Suprapubic skin (tissue), 4 donors: ENCODE measurements at places on chromosomes 7 and 10. TPM values are rescaled to one million over a fixed set of nuclear protein-coding genes. Genes with fewer than 3 reads are reported as not detected.

NEUROG3 gene
- total RNA-seq: not detected

HTR7 gene
- 0.29 TPM for total RNA-seq

TMEM178B gene
- total RNA-seq: 1.6 TPM

TRPV5 gene
- total RNA-seq: not detected

PPP1R3A gene
- total RNA-seq: not detected

ANKRD61 gene
- total RNA-seq: not detected

AOC1 gene
- total RNA-seq: 1.9 TPM

BNIP3 gene
- 81.2 TPM for total RNA-seq

DNA sequence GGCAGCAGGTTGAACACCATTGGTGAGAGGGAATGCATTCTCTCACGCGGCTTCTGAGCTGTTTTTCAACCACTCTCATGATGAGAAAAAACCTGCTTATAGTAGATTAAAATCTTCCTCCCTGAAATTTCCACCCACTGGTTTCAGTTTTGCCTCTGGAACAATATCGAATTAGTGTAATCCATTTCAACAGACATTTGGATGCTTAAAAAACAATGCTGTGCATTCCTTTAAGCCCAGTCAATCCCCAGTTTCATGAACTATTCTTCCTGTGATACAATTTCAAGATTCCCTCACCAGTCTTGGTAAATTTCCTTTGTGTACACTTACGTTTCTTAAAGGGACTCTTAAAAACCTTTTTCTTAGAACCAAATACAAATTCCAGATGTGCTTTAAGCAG, 89.6 kb downstream of the ITIH5 start:
- no peak for DNase-seq
- H3K4me1 ChIP-seq: no peaks in the 10 kb centered on the region
- no peak overlapping the region for H3K4me3 ChIP-seq

DNA sequence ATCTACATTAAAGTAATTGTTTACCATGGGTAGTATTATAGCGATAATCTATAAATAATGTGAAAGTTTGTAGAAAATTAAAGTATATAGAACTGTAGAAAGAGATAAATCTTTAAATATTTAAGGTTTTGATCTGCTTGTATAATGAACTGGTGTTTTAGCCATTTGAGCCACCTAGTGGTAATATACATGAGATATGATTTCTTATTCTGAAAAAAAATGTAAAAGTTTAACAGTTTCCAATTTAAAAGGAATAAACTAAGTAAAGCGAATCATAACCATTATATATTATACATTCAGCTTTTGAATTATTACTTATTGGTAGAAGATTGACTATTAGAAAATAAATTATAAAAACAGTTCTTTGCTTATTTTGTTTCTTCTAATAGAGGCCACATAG, 91.2 kb downstream of the OTUD1 start:
- no peak overlapping the region for H3K4me3 ChIP-seq
- no peaks in the 10 kb centered on the region for H3K4me1 ChIP-seq
- H3K36me3 ChIP-seq: no peaks in the 10 kb centered on the region
- no peak for DNase-seq

DNA sequence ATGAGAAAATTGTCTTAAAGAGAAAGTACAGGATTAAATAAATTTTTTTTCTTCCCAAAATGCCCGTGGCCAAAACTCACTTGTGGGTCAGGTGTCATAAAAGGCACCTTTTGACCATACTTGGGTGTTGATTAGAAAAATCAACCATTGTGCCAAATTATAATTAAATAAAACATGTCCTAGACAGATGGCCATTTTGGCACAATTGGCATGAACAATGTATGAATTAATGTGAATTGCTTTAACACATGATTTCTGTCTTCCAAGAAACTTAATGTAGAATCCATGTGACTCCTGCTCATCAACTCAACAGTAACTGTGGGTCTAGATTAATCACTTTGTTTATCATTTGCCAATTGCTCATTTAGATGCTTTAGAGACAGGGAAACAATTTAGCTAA, 64.0 kb downstream of the CSTF2T start:
- no peak overlapping the region for H3K4me3 ChIP-seq
- no peaks in the 10 kb centered on the region for H3K4me1 ChIP-seq
- H3K27me3 ChIP-seq: no peaks in the 10 kb centered on the region
- H3K36me3 ChIP-seq: no peaks in the 10 kb centered on the region
- no peak for DNase-seq

GRCh38 chr7:106080300-106080987, 31.7 kb downstream of the SYPL1 start:
- no peaks in the 10 kb centered on the region for H3K27me3 ChIP-seq
- no peaks in the 10 kb centered on the region for H3K4me1 ChIP-seq
- no peak for DNase-seq
- H3K4me3 ChIP-seq: no peak overlapping the region
- H3K36me3 ChIP-seq: no peaks in the 10 kb centered on the region
- H3K27ac ChIP-seq: no peak overlapping the region

GRCh38 chr10:72011468-72011867, 47.3 kb downstream of the CHST3 start:
- H3K4me1 ChIP-seq: peaks cover 55% of the 10 kb centered on the region
- H3K36me3 ChIP-seq: peaks cover 20% of the 10 kb centered on the region
- H3K4me3 ChIP-seq: no peak overlapping the region
- no peak overlapping the region for H3K27ac ChIP-seq
- H3K27me3 ChIP-seq: no peaks in the 10 kb centered on the region

DNA sequence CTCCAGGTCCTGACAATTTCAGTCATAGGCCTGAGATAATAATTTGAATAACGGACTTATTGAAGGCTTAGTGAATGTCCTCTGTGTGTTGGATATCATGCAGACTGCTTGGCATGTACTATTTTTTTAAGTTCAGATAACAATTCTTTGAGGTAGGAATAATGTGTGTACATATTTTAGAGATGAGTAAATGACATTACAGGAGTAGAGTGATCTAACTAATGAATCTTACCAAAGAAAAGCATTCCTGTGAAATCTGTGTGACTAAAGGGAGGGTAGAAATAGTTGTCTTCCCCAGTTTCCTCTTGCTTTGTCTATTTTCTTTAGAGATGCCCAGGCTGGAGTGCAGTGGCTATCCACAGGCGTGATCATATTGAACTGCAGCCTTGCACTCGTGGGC, 391.8 kb upstream of the ETV1 start:
- no peaks in the 10 kb centered on the region for H3K36me3 ChIP-seq
- no peaks in the 10 kb centered on the region for H3K4me1 ChIP-seq
- no peak overlapping the region for H3K4me3 ChIP-seq
- no peaks in the 10 kb centered on the region for H3K27me3 ChIP-seq
